ENCODE measurements at places on chromosomes 2 and 18. TPM values are rescaled to one million over a fixed set of nuclear protein-coding genes. Genes with fewer than 3 reads are reported as not detected.
A peak's percentile ranks its signal among the peaks of the same experiment; 100 is the strongest.

KCNK3 gene
- not detected for total RNA-seq

SCN7A gene
- not detected for total RNA-seq

FOXI3 gene
- total RNA-seq: not detected

DNA sequence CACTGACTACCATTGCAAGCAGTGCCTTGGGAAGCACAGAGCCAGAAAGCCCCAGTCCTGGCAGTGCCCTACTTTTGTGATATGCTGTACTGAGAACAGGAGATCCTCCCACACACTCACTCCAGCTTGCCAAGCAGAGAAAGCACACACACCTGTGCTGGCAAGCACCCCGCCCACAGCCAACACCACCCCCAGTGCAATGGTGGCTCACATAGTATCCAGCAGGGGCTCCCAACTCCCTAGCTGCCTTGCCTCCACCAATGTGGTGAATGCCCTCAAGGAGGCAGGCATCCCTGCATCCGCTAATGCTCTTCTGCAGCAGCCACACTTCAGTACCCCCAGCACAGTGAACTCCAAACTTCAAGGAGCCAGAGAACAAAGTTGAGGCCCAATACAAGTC lies 1655.8 kb downstream of the SUCLG1 start:
- DNase-seq: no peak
- no peak overlapping the region for H3K4me3 ChIP-seq
- no peaks in the 10 kb centered on the region for H3K27me3 ChIP-seq
- H3K27ac ChIP-seq: no peak overlapping the region

DNA sequence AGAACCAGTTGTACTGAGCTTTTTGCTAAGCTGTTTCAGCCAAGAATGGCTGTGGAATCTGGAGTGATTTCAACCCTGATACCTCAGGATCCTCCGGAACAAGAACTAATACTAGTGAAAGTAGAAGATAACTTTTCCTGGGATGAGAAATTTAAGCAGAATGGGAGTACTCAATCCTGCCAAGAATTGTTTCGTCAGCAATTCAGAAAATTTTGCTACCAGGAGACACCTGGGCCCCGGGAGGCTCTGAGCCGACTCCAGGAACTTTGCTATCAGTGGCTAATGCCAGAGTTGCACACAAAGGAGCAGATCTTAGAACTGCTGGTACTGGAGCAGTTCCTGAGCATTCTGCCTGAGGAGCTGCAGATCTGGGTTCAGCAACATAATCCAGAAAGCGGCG lies 1.6 kb downstream of the ZNF397 start:
- H3K4me3 ChIP-seq: no peak overlapping the region
- peaks cover 42% of the 10 kb centered on the region for H3K36me3 ChIP-seq
- peaks cover 20% of the 10 kb centered on the region for H3K4me1 ChIP-seq

DNA sequence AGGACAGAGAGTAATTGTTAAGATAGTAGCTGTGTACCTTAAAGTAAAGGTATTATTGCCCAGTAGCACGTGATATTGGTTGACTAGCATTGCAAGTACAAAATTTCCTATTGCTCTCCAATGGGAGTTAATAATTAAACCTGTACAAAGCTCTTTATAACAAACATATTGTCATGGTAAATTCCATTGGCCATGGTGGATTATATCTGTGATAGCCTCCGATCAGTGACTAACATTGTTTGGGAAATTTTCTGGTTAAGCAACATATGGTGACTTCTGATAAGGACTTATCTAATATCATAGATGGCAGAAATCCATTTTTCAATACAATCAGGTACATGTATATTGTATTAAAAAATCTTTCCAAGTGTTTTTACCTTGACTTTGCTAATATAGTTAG lies 360.8 kb downstream of the DCC start:
- no peaks in the 10 kb centered on the region for H3K4me1 ChIP-seq
- H3K27me3 ChIP-seq: no peaks in the 10 kb centered on the region
- no peak overlapping the region for H3K4me3 ChIP-seq
- peaks cover 4% of the 10 kb centered on the region for H3K36me3 ChIP-seq
- no peak for DNase-seq

CD28 gene
- total RNA-seq: 2.5 TPM

DNA sequence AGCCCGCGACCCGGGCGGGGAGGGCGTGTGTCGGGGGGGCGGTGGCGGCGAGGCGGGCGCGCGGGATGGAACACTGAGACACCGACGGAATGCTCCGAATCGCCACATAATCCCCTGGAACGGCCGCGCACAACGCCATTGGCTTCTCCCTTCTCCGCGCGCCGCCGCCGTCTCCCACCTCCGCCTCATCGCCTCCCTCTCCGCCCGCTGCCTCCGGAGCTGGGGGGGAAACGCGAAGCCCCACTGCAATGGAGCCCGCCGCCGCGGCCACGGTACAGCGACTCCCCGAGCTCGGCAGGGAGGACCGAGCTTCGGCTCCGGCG lies at the start of gene PHLPP1:
Gene PHLPP1 (plus strand): TSS at position 106 of the 323 bp plus-strand sequence. CDS start 143 bp downstream, at position 249.
- peaks cover 23% of the 10 kb centered on the region for H3K4me1 ChIP-seq
- H3K36me3 ChIP-seq: no peaks in the 10 kb centered on the region
- peak within 1 kb of the TSS; percentile 84 for H3K4me3 ChIP-seq
- DNase-seq: no peak
- H3K27ac ChIP-seq: peak within 1 kb of the TSS; percentile 65

DNA sequence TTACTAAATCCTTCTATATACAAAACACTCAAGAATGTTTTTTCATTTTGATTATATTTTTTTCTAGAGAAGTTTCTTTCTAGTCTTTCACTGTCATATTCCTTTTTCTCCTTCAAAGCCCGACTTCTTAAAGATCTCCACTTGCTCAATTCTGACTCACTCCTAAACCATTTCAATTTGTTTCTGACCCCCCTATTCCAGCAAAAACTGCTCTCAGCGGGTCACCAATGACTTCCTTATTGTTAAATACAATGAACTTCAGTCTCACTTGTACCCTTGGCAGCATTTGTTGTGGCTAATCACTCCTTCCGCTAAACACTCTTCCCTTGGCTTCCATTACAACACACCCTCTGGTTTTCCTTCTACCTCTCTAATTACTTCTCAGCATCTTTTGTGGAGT lies 111.1 kb upstream of the RBBP8 start:
- no peak overlapping the region for H3K27ac ChIP-seq
- peaks cover 2% of the 10 kb centered on the region for H3K27me3 ChIP-seq
- no peaks in the 10 kb centered on the region for H3K4me1 ChIP-seq
- DNase-seq: no peak
- H3K4me3 ChIP-seq: no peak overlapping the region

ADD2 gene
- total RNA-seq: 2.3 TPM

GRCh38 chr2:86069091-86069685 lies 36.5 kb downstream of the POLR1A start:
- no peaks in the 10 kb centered on the region for H3K27me3 ChIP-seq
- H3K27ac ChIP-seq: no peak overlapping the region
- H3K36me3 ChIP-seq: peaks cover 36% of the 10 kb centered on the region
- H3K4me1 ChIP-seq: peaks cover 23% of the 10 kb centered on the region
- DNase-seq: no peak

GRCh38 chr2:207801259-207801658 lies 31.6 kb upstream of the FZD5 start:
- no peak for DNase-seq
- peaks cover 2% of the 10 kb centered on the region for H3K27me3 ChIP-seq
- no peaks in the 10 kb centered on the region for H3K36me3 ChIP-seq
- H3K27ac ChIP-seq: no peak overlapping the region
- no peaks in the 10 kb centered on the region for H3K4me1 ChIP-seq
- no peak overlapping the region for H3K4me3 ChIP-seq

LDLRAD4 gene
- 19.5 TPM for total RNA-seq

GRCh38 chr2:6917071-6917760 lies at the start of gene RNF144A:
TSS of gene RNF144A (plus strand) at chr2:6917412. CDS start at chr2:6996927, 79,515 bp downstream.
- H3K27me3 ChIP-seq: no peaks in the 10 kb centered on the region
- peaks cover 7% of the 10 kb centered on the region for H3K36me3 ChIP-seq
- peaks cover 50% of the 10 kb centered on the region for H3K4me1 ChIP-seq
- peak within 1 kb of the TSS; percentile 81 for H3K4me3 ChIP-seq
- DNase-seq: peak; percentile 84

DNA sequence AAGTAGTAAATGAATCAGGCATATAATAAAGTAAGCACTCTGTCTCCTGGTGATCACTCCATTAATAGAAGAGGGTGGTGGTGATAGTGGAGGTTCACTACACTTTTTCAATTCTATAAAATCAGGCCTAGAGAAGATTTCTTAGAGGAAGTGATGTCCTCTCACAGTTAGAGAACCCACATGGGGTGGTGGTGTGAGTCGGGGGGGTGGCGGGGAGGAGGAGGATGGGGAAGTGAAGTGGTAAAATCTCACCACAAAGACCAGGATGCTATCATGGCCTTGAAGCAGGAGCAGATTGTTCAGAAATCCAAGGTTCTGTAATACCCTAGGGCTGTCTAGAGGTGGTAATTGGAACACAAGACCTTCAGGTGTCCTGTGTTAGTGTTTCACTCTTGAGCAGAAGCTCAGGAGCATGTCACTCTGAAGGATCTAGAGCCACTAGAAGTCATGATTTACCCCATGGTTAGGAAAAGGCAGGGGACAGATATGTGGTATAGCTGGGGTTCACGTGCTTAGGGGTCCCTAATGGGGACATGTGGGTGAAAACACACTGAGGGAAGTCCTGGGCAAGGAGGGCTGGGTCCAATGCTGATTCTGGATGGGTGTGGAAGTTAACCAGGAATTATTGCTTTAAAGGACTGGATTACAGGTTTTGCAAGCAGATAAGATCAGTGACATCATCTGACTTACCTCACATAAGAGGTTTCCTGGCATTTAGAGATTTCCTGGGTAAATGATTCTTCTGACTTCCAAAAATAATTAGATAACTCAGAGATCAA lies 31.0 kb downstream of the RNF125 start:
- H3K4me1 ChIP-seq: peaks cover 36% of the 10 kb centered on the region
- no peaks in the 10 kb centered on the region for H3K36me3 ChIP-seq
- peak overlapping the region; percentile 69 for H3K4me3 ChIP-seq
- H3K27ac ChIP-seq: peak overlapping the region; percentile 84
- no peaks in the 10 kb centered on the region for H3K27me3 ChIP-seq
- no peak for DNase-seq

- no peak for DNase-seq
- no peaks in the 10 kb centered on the region for H3K36me3 ChIP-seq
- peaks cover 8% of the 10 kb centered on the region for H3K4me1 ChIP-seq
- H3K27me3 ChIP-seq: peaks cover 36% of the 10 kb centered on the region
- H3K27ac ChIP-seq: no peak overlapping the region
- peak overlapping the region; percentile 73 for H3K4me3 ChIP-seq
Measured at GRCh38 chr2:68317971-68318913, 1.5 kb downstream of the CNRIP1 start.

DNA sequence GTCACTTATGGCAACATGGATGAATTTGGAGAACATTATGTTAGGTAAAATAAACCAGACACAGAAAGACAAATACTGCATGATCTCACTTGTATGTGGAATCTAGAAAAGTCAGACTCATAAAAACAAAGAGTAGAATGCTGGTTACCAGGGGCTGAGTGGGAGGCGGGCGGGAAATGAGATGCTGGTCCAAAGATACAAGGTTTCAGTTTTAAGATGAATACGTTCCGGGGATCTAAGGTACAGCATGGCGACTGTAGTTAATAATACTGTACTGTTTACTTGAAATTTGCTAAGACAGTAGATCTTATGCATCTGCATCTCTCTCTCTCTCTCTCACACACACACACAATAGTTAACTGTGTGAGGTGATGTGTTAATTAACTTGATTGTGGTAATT lies 14.2 kb downstream of the FAM110C start:
- H3K4me3 ChIP-seq: no peak overlapping the region
- peaks cover 23% of the 10 kb centered on the region for H3K4me1 ChIP-seq
- no peak for DNase-seq

TDRD15 gene
- 0.14 TPM for total RNA-seq

GRCh38 chr18:69895066-69896047 lies 52.3 kb downstream of the CD226 start:
- no peaks in the 10 kb centered on the region for H3K27me3 ChIP-seq
- H3K27ac ChIP-seq: peak overlapping the region; percentile 96
- H3K4me3 ChIP-seq: peak overlapping the region; percentile 90
- H3K36me3 ChIP-seq: peaks cover 45% of the 10 kb centered on the region
- DNase-seq: peak; percentile 78

- no peak overlapping the region for H3K4me3 ChIP-seq
- no peak for DNase-seq
- H3K27me3 ChIP-seq: peaks cover 5% of the 10 kb centered on the region
- H3K4me1 ChIP-seq: peaks cover 4% of the 10 kb centered on the region
- no peak overlapping the region for H3K27ac ChIP-seq
- peaks cover 6% of the 10 kb centered on the region for H3K36me3 ChIP-seq
Measured at GRCh38 chr2:7052404-7052803, 135.2 kb downstream of the RNF144A start.

DNA sequence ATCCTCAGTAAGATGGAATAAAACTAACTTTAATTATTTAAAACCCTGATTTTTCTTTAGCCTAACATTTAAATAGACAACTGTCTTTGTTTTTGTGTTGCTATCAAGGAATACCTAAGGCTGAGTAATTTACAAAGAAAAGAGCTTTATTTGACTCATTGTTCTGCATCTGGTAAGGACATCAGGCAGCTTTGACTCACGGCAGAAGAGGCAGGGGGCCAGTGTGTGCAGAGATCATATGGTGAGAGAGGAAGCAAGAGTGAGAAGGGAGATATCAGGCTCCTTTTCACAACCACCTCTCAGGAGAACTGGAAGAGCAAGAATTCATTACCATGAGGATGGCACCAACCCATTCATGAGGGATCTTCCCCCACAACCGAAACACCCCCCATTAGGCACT lies 64.6 kb upstream of the TFPI start:
- DNase-seq: no peak
- no peaks in the 10 kb centered on the region for H3K36me3 ChIP-seq
- no peaks in the 10 kb centered on the region for H3K27me3 ChIP-seq
- no peak overlapping the region for H3K4me3 ChIP-seq
- no peaks in the 10 kb centered on the region for H3K4me1 ChIP-seq

DNA sequence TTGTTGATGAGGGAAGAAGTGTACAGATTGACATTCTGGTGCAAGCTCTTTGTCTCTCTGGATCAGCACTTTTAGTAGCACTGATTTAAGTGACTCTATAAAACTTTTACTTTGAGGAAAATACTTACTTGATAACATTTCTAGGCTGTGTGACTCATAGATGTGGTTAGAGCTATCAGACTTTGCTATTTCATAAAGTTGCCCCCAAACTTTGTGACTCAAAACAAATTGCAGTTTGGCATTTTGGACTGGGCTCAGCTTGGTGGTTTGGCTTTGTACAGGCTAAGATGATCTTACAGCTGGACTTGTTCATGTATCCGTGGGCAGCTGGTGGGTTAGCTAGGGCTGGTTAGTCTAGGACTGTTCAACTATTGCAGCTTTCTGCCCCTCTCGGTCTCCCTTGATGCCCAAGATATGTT lies 42.1 kb upstream of the GLS start:
- H3K36me3 ChIP-seq: no peaks in the 10 kb centered on the region
- no peak overlapping the region for H3K4me3 ChIP-seq
- DNase-seq: no peak
- H3K4me1 ChIP-seq: no peaks in the 10 kb centered on the region

CD8B2 gene
- 0.61 TPM for total RNA-seq

CNGA3 gene
- not detected for total RNA-seq

LIPG gene
- total RNA-seq: not detected

DNA sequence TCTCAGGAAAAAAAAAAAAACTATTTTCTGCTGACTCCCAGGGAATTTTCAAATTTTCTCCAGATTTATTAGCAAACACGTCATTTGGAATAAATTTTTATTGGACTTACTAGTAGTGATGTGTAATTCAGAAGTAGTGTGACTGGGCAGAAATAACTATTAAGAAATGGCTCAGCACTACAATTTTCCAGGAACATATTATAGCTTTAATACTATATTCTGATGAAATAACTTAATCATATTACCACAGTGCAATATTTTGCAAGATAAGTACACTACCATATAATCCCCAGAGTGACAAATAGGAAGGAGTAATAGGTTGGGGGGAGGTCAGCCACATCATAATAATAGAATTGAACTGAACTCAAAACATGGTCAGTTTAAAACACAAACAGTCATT lies 19.7 kb upstream of the TNFAIP6 start:
- no peak for DNase-seq
- no peaks in the 10 kb centered on the region for H3K4me1 ChIP-seq
- no peak overlapping the region for H3K27ac ChIP-seq
- H3K27me3 ChIP-seq: peaks cover 15% of the 10 kb centered on the region
- H3K4me3 ChIP-seq: no peak overlapping the region
- no peaks in the 10 kb centered on the region for H3K36me3 ChIP-seq

NGEF gene
- total RNA-seq: not detected
